Bone marrow (tissue), 2 donors: ENCODE measurements at places on chromosomes 6 and 20.

DNA sequence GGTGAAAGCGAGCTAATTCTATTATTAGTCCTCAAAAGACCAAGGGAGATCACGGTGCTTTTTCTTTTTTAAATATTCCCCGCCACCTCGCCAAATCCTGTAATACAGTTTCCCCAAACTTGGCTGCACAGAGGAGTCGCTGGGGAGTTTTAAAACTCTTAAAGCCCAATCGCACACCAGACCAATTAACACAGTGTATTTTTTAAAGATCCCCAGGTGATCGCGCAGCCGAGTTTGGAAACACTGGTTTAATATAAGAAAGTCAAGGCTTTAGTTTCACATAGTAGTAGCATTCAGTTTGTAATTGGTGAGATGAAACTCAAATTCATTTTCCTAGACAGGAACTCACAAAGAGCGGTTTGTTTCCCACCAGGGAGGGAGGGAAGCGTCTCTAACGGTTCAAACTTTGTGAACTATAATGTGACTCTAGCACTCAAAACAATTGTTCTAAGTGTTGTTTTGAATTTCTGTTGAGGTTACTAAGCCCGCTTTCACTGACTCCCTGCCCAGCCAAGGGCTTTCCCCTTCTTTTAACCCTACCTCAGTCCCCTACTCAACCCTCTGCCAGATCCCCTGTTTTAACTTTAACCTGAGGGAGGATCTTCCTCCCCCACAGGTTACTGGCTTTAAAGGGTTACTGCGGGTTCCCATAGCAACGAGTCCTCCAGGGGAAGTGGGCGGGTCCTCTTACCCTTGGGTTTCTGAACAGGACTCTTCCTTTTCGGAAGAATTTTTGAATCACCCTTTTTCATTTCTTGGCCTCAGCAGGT lies 25.7 kb upstream of the BTBD3 start:
- DNase-seq = peak; percentile 4

GRCh38 chr6:82589509-82590206 lies 226.0 kb downstream of the TPBG start:
- DNase-seq = no peak

GRCh38 chr20:20292472-20292871 lies 75.4 kb upstream of the INSM1 start:
- DNase-seq = no peak

- no peak for DNase-seq
Measured at GRCh38 chr6:80340280-80340679, 233.8 kb downstream of the BCKDHB start.

DNA sequence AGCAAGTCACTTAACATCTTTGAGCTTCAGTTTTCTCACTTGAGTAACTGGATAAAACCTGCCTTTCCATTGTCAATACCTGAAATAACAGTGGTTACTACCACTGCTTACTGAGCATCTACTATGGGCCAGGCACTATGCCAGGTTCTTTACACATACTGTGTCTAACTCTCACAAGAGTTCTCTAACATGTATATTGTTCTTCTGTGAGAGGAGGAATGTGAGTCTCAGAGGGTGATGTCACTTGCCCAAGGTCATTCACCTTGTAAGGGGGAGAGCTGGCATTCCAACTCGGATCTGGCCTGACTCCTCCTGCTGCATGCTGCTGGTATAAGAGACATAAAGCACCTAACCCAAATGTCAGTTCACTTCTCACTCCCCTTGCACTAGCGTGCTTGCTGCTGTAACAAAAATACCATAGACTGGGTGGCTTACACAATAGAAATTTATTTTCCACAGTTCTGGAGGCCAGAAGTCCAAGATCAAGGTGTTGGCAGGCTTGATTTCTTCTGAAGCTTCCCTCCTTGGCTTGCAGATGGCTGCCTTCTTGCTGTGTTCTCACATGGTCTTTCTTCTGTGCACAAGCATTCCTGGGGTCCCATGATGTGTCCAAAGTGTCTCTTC lies 21.9 kb upstream of the SGK2 start:
- no peak for DNase-seq

DNA sequence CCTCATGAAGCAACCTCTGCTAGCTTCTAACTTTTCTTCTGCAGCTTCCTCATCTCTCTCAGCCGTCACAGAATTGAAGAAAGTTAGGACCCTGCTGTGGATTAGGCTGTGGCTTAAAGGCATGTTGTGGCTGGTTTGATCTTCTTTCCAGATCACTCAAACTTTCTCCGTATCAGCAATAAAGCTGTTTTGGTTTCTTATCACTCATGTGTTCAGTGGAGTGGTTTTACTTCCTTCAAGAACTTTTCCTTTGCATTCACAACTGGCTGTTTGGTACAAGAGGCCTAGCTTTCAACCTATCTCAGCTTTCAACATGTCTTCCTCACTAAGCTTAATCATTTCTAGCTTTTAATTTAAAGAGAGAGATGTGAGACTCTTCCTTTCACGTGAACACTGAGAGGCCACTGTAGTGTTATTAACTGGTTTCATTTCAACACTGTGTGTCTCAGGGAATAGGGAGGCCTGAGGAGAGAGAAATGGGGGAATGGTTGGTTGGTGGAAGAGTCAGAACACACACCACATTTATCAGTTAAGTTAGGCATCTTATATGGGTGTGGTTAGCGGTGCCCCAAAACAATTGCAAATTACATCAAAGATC lies 17.2 kb downstream of the ZSCAN23 start:
- no peak for DNase-seq

GRCh38 chr20:9903048-9903655 lies 64.3 kb upstream of the PAK5 start:
- DNase-seq = no peak

DNA sequence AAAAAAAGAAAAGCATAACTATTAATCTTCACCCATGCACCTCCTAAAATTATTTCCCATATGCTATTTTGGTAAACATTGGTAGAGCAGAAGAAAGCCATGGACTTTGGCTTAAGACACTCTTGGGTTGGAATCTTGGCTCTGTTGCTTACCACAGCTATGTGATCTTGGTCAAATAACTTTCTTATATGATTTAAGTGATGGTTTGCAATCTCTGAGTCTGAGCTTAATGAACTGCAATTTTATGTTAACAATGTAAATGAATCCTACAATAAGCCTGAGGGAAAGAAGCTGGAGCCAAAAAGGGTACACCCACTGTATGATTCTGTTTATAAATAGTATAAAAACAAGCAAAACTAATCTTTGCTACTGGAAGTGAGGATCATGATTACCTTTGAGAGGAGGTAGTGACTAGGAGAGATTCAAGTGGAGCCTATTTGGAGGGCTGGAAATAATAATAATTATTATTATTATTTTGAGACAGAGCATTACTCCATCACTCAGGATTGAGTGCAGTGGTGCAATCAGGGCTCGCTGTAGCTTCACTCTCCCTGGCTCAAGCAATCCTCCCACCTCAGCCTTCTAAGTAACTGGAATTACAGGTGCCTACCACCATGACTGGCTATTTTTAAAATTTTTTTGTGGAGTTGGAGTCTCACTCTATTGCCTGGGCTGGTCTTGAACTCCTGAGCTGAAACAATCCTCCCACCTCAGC lies 34.5 kb downstream of the ABRACL start:
- no peak for DNase-seq

GRCh38 chr6:78505178-78505577 lies 362.2 kb upstream of the IRAK1BP1 start:
- no peak for DNase-seq

DNA sequence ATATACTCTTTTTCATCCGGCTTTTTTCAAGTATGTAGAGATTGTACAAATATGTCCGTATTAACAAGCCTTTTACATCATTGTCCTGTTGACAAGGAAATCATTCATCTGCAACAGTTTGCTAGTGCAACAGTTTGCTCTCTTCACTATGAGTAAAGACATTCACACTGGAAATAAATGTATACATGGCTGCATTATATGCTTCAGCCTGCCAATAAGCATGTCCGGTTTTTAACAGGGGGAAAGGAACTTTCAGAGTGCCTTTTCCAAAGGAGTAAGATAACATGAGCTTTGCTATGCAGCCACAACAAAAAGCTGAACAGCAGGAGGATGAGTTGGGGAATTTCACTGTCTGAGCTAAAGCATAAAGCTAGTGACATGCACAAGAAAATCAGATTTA lies 99.4 kb upstream of the ADTRP start:
- DNase-seq = no peak

DNA sequence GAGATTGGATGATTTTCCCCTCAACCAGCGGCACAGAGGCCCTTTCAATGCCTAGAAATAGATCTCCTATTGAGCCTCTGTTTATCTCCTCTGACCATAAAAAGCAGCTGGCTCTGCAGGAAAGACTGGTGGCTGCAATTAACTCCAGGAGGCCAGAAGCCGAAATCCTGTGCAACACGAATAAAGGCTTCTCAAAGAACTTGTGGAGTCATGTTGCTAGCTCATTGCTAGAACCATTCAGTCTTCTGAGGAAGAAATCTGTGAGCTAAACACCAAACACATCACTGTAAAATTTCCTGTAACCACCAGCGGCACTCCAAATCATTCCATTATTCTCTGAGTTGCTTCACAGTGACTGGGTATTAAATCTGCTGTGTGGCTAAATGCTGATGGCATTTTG lies 49.1 kb upstream of the TPD52L1 start:
- no peak for DNase-seq

DNA sequence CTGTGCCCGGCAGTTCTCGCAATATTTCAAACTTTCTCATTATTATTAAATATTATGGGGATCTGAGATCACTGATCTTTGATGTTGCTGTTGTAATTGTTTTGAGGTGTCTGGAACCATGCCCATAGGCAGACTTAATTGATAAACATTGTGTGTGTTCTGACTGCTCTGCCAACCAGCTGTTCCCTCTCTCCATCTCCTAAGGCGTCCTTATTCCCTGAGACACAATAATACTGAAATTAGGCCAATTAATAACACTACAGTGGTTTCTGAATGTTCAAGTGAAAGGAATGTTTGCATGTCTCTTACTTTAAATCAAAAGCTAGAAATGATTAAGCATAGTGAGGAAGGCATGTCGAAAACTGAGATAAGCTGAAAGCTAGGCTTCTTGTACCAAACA lies 7.6 kb downstream of the MAPK14 start:
- DNase-seq = no peak

DNA sequence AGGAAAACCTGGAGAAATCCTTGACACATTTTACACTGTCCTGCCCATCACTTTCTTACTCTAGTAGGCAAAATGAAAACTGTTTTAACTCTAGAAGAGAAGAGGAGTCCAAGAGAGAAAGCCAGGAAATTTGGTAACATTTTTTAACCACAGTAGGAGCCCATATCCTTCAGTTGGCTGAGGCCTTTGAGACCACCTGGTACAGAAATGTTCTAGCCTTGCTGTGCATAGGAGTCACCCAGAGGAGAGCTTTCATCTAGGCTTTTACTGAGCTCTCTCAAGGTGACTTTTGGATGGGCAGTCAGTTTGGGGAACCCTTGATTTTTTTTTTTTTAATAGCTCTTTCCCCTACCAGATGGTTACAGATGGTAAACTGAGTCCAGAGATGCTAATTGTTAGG lies 25.0 kb downstream of the LRRN4 start:
- DNase-seq = no peak

GRCh38 chr6:90584636-90585255 lies 2.1 kb downstream of the MAP3K7 start:
- no peak for DNase-seq

DNA sequence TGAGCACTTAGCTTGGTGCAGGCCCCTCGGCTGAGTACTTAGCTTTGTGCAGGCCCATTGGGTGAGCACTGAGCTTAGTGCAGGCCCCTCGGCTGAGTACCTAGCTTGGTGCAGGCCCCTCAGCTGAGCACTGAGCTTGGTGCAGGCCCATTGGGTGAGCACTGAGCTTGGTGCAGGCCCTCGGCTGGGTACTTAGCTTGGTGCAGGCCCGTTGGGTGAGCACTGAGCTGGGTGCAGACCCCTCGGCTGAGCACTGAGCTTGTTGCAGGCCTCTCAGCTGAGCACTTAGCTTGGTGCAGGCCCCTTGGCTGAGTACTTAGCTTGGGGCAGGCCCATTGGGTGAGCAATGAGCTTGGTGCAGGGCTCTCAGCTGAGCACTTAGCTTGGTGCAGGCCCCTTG lies 387.1 kb downstream of the THBS2 start:
- DNase-seq = no peak

GRCh38 chr6:158037021-158037420 lies 55.4 kb downstream of the SYNJ2 start:
- no peak for DNase-seq

- no peak for DNase-seq
Measured at GRCh38 chr20:8398263-8399051, 266.4 kb downstream of the PLCB1 start.

- no peak for DNase-seq
Measured at GRCh38 chr6:63502156-63502555, 70.1 kb upstream of the LOC128125822 start.

DNA sequence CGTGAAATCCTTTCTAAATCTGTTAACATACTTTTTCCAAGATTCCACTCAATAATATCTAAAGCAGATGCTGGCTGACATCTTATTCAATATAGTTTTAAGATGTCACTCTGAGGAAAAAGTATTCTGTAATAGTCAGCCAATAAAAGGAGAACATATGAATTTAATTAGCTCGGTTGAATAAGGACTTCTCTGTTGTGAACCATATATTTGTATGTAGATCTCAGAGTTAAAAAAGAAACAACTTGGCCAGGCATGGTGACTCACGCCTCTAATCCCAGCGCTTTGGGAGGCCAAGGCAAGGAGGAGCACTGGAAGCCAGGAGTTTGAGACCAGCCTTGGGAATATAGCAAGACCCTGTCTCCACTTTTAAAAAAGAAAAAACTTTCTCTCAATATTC lies 7.4 kb upstream of the CD24 start:
- no peak for DNase-seq

DNA sequence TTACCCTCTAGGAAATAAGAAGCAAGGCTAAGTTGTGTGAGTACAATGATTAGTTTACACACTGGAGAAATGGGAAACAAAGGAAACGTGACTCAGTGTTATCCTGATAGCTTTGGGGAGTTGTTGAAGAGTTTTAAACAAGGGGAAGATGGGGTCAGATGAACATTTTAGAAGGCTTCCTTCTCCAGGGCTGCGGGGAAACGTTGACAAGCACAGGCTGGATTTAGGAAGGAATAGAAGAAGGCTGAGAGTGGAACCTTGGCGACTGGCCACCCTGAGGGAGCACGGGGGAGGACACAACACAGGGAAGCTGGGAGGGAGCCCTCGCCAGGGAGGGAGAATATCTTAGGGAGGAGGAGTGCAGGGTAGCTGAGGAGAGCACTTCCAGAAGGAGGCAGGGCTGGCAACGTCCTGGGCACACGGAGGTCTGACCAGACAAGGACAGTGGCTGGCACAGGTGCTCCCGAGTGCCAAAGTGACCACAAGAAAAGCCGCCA lies 134.7 kb downstream of the AIG1 start:
- no peak for DNase-seq

GRCh38 chr6:150996968-150997367 lies 131.5 kb downstream of the MTHFD1L start:
- no peak for DNase-seq

- DNase-seq = no peak
Measured at GRCh38 chr6:148943451-148943850, 196.6 kb downstream of the UST start.
